Stimulated activated CD8-positive, alpha-beta memory T cell treated with anti-CD3 and anti-CD28 coated beads, Interleukin-15, amount 100 ng/mL, for 24 hours (primary cell): ENCODE measurements at places on chromosomes 2 and 18.

DNA sequence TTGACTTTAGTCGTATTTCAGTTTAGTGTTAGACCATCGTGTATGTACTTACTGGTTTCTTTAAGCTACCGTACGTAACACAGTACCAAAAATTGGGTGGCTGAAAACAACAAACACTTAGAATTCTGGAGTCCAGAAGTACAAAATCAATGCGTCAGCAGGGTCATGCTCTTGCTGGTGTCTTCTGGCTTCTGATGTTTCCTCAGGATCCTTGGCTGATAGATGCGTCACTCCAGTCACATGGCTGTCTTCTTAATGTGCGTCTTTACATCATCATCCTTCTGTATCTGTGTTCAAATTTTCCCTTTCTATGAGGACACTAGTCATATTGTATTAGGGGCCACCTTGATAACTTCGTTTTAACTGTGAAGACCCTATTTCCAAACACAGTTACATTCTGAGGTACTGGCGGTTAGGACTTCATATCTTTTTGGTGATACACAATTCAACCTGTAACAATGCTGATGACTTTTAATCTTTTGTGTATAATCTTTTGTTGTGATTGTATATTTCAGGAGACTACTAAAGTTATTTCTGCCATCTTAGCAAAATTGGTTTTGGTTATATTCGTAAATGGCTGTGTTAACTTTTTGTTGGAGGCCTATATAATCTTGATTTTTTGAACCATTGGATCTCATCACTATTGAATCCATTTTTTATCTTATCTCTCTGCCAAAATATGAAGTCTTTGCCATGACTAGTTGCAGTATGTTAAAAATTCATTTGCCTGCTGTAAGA lies 25.4 kb downstream of the ACTR3 start:
- DNase-seq, result no peak

DNA sequence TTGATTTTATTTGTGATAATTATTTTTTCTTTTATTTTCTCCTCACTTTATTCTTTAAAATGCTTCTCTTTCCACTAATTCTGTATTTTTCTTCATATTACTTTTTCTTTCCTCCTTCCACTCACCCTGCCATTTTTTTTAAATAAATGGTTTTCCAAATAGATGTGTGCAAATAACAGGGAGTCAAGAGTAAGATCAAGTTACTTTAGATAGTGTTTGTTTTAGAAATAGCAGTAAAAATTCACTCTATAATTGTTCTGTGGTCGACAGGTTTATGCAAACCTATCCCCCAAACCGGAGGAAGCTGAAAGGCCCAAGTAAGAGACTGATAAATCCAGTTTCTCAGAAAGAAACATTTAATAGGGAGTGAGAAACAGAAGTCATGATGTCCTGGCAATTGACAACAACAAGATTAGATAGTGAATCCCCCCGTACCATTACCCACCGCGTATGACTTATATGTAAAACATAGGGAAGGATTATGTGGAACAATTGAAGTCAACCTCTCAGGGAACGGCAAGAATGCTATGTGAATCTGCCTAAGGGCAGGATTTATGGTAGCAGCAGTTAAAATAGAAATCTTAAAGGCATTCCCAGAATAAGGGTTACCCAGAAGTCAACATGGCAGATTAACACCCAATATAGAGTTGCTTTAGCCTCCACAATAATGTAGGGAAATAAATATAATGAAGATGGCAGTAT lies 75.5 kb downstream of the KYNU start:
- DNase-seq, result no peak

- no peak for DNase-seq
Measured at GRCh38 chr18:62788111-62788510, 72.8 kb downstream of the PHLPP1 start.

DNA sequence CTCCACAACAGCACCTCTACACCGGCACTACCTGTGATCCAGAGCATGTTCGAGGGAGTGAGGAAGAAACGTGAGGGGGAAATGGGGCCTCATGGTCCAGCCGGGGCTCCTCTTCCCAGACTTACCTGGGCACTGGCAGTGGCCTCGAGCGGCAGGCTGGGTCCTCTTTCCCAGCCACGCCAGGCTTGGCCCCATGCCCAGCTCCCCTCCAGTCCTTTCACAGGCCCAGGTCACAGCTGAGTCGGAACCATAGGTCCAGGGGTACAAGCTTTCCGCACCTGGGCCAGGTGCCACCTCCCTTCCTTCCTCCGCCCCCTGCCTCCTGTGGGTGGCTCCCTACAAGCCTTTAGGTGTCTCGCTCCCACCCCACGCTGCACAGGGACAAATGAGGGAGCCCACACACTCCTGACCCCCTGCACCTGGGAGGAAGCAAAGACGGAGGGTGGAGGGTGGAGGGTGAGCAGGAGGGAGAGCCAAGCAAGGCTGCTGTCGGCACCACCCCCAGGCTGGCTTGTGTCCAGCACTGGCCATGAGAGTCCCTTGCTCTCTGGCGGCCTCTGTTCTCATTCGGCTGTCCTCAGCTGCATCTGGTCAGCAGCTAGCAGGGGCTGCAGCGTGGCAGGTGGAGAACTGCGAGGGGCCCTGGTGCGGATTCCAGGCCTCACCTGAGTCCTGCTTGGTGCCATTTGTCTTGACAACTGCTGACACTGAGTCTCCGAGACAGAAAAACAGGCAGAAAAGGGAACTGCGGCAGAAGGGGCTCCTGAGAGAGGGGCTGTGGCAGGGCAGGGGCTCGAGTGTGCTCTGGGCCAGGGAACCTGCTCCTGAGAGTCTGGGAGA lies 26.8 kb downstream of the ADRA2B start:
- no peak for DNase-seq

- no peak for DNase-seq
Measured at GRCh38 chr2:62504657-62505056, 1.3 kb downstream of the TMEM17 start.

GRCh38 chr18:69981948-69982347 lies 34.3 kb upstream of the CD226 start:
- no peak for DNase-seq

- no peak for DNase-seq
Measured at GRCh38 chr2:155825876-155826275, 506.6 kb downstream of the NR4A2 start.

- no peak for DNase-seq
Measured at GRCh38 chr18:60891936-60892335, 441.3 kb upstream of the CDH20 start.

DNA sequence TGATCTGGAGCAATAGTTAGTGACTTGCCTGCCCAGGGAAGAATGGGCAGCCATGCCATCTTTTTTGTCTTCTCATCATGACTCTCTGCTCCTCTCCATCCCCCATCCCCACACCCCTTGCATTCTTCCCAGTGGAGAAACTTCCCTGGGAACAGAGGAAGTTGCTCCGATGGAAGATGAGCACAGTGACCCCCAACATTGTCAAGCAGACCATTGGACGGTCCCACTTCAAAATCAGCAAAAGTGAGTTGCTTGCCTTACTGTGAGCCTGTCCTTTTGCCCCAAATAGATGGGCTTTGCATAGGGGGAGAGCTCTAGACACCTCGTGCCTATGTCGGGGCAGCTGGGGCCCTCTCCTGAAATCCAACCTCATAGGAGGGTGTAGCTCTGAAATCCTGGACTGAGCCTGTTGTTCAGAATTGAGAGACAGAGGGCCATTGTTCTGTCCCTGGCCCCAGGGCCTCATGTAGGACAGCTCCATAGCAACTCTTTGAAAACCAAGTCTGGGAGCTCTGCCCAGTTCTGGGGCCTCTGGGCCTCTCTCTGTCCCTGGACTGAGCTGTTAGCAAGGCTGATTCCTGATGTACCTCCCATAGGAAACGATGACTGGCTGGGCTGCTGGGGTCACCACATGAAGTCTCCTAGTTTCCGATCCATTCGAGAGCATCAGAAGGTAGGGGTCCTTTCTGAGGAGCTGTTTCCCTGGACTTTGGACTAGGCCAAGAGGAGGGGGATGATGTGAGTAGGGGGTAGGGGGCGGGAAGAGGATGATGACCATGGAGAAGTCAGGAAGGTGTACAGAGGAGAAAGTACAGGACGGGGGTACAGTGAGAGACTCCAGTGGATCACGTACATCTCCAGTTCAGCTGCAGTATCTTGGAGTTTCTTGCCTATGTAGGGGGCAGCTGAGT lies 35.2 kb downstream of the TTLL4 start:
- DNase-seq, result no peak

DNA sequence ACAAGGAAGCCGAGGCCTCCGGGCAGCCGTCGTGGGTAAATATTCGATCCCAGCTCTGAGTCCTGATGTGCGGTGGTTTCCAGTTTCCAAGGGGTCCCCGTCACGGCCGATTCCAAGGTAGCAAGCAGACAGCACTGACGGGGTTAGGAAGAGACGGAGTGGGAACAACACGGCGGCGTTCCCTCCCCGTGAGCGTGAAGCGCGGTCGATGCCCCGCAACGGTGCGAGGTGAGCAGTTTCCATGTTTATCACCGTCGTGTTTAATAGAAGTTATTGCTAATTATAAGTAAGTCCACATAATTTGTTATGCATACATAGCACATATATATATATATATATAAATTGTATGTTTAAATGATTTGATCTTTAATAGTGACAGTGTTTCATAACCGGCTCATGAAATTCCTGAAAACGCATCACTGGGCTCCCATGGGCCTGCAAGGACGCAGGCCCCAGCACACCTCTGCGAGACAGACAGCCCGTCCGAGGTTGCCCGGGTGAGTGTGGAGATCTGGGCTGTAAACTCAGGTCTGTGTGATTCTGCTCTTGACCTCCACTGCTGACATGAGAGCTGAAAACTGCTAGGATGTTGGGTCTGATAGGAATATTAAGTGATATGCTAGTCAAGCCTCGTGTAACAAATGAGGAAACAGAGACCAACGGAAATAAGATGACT lies 243.5 kb upstream of the SALL3 start:
- DNase-seq, result no peak

DNA sequence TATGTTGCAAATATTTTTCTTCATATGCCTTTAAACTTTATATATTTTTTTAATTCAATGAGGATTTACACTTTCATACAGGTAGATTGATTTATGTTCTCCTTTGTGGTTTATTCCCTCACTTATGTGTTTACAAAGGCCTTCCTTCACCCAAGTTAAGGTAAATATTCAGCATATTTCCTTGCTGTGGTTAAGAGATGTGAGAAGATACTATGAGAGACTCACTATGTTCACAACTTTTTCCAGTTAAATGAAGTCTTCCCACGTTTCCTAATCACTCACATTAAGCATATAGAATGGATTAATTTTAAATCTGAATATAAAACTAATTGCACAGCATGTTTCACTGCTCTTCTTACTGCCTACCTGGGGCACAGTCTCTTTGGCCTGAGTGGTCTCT lies 597 bp downstream of the PECR start:
- DNase-seq, result no peak

DNA sequence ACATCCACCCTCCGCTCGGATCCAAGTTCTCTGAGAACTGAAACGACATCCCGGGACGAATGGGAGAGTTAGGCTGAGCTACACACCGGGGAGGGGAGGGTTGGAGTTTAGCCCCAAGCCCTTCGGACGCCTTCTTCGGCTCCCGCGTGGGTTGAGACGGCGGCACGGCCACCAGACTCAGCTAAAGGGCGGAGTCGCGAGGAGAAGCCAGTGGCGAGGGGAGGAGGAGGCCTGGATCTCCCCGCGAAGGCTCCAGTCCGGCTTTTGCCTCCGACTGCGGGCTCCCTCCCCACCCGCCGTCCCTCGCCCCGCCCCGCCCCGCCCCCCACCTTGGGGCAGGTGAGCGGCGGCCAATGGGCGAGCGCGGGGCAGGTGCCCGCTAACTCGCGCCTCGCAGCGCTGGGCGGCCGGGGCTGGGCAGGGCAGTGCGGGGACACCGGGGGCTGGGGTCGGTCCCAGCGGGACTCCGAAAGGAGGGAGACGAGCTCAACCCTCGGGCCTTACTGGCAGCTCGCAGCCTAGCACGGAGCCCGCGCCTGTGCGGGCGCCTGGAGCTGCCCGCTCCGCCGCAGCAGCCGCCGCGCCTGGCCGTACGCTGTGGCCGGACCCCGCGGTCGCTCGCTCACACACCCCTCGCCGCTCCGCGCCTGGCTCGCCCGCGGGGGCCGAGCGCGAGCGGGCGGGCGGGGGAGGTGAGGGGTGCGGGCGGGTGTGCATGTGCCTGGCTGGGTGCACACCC lies at the start of gene EMX1:
Gene EMX1, plus strand, starts transcription at position 382 of the 739 bp plus-strand sequence. Its CDS starts 334 bp downstream, at position 716.
- DNase-seq, result no peak

GRCh38 chr2:47528455-47528854 lies 125.5 kb downstream of the MSH2 start:
- no peak for DNase-seq

GRCh38 chr2:63041592-63041991 lies 9.0 kb upstream of the OTX1 start:
- DNase-seq, result no peak

DNA sequence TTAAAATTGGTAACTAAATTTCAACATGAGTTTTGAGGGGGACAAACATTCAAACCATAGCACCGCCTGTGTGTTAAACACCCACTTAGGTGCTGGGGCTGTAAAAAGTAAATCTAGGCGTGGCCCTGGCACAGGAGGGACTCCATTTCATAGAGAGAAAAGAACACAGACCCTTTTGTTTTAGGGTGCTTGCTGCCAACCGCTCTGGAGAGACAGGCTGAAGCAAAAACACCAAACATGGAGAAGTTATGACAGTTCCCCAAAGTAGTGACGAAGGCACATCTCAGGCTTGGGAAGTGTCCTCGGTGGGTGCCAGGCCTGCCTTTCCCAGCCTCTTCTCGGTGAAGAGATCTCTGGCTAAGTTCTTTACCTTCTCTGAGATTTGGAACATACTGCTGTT lies 5.1 kb downstream of the ACTG2 start:
- no peak for DNase-seq

GRCh38 chr2:176665086-176665485 lies 395.8 kb downstream of the MTX2 start:
- DNase-seq, result no peak

GRCh38 chr18:62900132-62900883 lies 185.0 kb downstream of the PHLPP1 start:
- DNase-seq, result no peak

- no peak for DNase-seq
Measured at GRCh38 chr2:165251366-165251765, 12.2 kb downstream of the SCN2A start.

DNA sequence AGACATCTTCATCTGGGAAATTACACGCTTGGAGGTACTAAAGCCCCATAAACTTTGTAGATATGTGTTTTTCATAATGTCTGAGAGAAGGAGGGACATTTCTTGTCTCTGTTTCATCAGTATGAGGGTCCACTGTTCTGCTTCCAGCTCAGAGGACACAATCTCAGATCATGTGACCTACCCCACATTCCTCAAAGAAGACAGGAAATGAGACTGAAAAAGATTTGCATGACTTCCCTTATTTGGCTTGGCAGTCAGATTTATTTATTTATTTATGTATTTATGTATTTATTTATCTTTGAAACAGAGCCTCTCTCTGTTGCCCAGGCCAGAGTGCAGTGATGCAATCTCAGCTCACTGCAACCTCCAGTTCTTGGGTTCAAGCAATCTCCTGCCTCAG lies 463.7 kb upstream of the RGPD4 start:
- no peak for DNase-seq

DNA sequence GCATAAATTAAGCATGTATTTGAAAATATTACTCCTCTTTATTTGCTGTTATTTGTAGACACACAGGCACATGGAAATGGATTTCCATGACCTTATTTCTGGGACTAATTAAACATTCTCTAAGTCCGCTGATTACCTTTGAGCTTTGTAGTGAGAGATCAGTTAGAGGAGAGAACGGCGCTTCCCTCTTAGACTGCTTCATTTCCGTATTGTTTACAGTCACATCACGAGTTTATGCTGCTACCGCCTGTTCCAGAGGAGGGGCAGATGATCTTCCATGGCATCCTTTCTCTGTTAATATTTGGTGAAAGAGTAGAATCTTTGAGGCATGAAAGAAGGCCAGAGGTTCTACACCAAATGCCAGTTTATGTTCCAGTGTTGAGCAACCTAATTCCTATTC lies 404.4 kb downstream of the TRIB2 start:
- no peak for DNase-seq
